ENCODE measurements at places on chromosomes 1 and 21.

DNA sequence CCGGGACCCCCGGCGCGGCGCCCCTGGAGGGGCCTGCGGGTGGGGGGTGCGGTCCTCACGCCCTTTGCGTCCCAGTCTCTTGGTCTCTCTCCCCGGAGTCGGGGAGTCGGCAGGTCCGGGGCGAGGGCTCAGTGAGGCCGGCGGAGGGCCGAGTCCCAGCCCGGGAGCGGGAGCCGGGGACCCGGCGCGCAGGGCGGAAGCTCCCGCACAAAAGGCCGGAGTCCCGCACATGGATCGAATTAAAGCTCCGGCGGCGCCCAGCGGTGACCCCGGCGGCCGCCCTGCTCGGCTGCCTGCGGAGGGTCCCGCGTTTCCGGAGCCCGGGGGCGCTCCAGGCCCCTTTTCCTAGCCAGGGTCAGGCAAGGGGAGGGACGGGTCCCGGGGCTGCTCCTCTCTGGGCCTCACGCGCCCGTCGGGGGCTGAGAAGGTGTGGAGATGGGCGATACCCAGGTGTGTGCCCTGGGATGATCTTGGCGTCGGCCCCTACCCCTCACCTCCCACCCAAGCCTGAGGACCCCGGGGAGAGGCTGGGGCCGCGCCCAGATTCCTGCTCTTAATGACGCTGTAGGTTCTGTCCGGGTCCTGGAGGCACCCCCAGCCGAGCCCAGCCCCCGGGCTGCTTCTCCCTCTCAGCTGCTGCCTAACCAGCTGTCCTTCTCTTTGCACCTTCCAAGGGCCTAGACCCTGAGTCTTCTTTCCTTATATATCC, 512 bp downstream of the FBLIM1 start:
- DNase-seq: no peak

DNA sequence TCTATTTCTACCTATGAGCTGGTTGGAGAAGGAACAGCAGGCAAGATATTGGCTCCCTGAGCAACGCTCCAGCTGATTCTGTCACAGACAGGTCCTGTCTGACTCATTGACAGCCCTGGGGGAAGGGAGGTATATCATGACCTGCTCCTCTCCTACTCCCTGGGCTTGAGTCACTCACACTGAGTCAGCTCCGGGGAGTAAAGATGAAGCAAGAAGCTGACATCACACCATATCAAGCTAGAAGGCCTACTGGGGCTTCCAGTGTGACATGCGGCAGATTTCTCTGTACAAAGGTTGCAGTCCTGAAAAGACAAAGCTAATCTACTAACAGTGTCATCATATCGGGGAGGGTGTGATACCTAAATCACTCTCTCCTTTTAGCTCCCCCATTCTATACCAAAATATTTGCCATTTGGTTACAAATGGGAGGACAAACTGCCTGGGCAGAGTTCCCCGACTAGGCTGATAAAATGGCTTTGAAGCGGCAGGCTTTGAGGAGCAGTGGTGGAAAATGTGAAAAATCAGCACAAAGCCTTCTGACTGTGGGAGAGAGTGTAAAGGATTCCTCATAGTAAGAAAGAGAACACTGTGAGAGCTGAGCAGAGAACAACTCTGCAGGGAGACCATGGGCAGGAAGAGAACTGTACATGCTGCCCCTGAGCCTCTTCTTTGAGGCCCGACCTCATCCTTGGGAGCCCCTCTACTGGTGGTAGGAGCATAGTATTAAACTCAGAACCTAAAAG, 15.5 kb downstream of the PI4KB start:
- peak; percentile 60 for DNase-seq

DNA sequence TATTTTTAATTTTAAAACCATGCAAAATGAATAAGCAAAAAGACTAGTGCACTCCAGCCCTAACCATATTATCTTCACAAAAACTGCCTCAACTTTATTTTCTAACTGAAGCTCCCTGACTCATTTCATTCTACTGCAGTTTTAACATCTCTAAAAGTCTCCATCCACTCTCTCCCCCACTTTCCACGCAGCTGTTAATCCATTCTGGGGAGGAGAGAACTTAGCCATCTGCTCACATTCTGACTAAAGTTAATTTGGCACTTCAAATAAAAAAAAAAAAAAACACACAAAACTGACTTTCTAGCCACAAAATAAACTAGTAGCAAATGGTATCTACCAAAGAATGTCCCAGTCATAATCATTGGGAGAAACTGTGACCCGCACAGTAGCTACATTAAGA, 5.4 kb upstream of the MYBPHL start:
- no peak for DNase-seq

DNA sequence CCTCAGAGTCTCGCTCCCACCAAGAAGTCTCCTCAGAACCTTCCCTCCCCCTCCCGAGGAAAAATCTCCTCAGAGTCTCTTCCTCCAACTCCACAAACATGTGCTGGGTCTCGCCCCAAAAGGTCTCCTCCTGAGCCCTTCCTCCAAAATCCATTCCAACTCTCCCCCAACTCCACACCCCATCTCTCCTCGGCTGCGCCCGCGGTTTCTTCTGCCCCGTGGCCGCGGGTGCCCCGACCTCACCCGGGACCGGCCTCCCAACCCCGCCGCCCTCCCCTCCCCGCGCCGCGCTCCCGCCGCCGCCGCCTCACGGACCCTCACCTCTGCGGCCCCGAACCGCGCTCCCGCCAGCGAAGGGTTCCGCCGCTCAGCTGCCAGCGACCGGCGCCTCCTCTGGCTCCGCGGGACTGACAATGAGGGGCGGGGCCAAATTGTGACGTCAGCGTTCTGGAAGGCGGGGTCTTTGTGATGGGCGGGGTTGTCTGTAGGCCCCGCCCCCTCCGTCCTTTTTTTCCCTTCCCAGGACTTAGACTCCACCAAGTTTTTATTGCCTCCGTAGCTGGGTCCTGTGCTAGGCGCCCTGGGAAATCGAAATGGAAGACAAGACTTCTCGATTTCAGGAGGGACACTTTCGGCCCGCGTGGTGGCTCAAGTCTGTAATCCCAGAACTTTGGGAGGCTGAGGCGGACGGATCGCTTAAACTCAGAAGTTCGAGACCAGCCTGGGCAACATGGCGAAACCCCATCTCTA, at the start of gene LUZP1:
LUZP1 (minus strand) TSS at position 412 of the 750 bp plus-strand sequence.
- peak; percentile 94 for DNase-seq

GRCh38 chr1:28928314-28928941, 14.1 kb downstream of the EPB41 start:
- DNase-seq: no peak

Measured in dermis microvascular lymphatic vessel endothelial cell (primary cell).